T-helper 1 cell (primary cell): ENCODE measurements at places on chromosomes 5 and 9.

GRCh38 chr5:137365126-137365865 is 133.8 kb downstream of the SPOCK1 start:
- DNase-seq: no peak

DNA sequence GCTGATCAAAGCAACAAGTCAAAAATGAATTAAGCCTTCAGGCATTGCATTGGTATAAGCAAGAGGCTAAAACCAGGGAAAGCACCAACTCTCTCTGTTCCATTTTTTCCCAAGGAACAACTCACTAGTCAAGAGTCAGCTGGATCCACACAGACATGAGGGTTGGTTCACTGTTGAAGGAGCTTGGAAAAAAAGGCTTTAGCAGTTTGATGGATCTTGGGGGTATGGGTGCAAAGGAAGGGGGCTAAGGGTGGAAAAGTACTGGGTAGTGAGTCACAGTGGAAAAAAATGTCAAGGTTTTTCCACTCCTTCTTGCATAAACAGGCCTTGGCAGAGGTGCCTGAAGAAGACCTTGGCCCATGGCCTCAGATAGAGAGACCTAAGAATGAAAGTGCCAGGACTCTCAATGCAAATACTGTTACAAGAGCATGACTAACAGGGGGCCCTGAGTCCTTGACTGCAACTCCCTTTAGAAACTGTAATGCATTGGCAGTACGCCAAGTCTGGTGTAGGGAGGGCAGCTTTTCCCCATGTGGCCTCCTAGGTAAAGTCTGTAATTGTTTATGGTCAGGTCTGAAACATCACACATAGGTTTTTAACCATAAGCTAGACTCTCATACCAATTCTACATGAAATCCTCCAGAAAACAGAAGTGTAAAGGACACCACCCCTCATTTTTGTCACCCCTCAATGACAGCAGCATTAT is 23.7 kb downstream of the ACTL7A start:
- peak; percentile 20 for DNase-seq

DNA sequence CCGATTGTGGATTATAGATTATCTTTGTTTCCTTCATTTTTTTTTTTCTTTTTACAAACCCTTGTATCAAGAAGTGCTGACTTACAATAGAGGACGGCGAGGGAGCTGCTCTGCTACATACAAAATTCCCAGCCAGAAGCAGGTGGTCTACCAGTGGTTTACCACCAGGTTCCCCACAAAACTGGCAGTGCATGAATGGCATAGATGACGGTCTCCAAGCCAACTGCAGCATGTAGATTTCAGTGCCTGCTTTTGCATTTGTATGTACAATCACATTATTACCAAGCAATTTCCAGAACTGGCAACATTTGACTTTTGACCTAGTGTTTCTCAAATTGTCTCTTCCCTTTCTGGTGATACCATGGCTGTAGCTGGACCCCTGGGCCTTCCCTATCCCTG is 84.0 kb downstream of the ACER2 start:
- no peak for DNase-seq

DNA sequence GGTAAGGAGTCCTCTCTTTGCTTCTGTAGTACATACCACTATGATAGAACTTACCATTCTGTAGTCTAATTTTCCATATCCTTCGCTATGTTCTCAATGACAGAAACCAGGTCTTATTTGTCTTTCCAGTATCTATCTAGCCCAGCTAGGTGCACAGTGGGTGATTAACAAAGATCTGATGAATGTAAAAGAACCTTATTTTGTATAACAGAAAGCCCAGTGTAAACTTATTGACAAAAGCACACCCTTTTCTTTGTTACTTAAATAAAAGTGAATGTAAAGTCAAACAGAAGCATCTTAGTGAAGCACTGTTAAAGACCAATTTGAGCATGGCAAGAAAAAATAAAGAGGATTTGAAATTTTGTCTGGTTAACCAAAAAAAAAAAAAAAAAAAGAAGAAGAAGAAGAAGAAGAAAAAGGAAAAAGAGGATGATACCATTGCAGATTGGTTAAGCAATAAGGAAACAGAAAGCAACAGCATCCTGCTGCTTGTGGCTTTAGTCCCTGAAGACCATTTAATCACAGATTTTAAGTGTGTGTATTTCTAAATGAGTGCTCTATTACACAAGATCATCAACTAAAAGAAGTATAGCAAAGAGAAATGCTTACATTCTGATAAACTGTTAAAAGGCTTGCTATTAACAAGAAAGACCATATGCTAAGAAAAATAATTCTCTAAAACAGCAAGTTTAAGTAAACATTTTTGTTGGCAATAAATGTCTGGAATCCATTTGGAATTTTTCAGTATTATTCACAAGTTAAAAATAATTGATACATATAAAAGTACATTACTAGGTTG is 21.2 kb downstream of the MEGF9 start:
- no peak for DNase-seq

GRCh38 chr5:142382186-142382585 is 57.4 kb upstream of the SPRY4 start:
- no peak for DNase-seq

DNA sequence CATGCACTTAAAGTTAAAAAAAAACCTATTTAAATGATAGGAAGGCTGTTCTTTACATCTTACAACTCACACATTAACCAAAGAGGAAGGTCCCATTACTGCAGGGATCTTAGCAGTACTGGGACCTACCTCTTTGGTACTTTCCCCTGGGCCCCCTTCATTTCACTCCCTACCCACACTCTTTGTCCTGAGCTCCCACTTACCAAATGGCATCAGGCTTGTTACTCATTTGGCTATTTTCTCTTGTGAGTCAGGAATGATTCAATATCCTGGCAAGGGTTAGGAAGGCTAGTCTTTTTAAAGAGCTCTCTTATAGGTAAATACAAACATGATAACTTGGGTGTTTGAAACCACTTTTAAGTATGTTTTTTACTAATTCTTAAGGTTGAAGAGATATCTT is 117.4 kb upstream of the ELL2 start:
- no peak for DNase-seq

DNA sequence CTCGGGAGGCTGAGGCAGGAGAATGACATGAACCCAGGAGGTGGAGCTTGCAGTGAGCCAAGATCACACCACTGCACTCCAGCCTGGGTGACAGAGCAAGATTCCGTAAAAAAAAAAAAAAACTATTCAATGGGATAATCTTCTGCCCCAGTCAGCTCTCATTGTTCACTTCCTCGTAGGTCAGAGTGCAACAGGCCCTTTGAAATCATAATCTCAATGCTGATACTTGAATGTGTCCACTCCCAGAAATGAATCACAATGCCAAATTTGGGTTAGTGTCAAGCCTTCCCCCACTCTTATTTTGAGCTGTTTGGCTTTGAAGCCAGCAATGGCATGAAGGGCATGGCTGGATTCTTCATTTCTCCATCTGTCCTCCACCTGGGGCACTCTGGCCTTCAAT is 610.3 kb upstream of the KLF4 start:
- no peak for DNase-seq

DNA sequence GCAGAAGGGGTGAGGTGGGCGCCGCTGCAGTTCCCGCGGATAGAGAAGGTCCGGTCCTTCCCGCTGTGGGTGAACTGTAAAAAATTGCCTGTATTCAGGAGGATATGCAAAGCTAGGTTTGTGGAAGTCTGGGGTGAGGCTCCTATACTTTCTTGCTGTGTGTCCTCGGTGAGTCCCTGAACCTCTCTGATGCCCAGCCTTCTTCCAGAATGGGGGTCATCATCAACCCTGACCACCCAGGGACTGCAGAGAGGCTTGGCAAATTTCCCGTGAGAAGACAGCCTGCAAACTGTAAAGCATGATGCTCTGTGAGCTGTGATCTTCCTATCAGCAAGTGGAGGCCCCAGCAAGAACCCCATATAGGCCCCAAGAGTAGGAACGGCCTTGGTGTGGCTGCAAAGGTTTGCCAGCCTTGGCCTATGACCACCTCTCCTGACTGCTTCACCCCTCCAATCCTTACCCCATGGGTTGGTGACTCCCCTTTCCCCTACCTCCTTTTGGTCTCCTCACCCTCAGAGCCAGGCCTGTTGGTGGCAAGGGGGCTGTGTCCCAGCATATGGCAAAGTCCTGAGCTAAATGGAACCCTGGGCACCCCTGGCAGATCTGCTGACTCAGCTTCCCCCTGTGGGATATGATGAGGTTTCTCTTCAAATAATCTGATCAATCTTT is 760 bp downstream of the ALDH1B1 start:
- DNase-seq: no peak

DNA sequence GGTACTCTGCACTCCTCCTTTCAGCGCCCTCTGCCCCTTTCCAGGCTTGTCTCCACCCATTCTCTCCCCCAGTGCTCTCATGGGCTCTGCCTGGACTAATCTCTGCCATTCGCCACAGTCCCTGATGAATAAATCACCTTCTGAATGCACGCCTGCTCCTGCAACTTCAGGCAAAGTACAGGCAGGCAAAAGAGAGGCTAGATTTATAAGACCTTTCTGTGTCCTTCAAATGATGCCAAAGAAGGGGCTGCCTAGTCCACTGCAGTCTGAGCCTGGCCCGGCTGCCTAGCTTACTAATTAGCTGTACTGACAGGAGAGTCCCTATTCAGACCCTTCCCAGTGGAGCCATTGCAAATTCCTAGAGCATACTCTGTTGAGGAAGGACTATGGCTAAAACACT is 7.4 kb downstream of the FGF1 start:
- DNase-seq: no peak

GRCh38 chr5:53984971-53985370 is 325.4 kb downstream of the ARL15 start:
- no peak for DNase-seq

GRCh38 chr9:129285979-129286772 is 108.1 kb upstream of the IER5L start:
- no peak for DNase-seq
